B cell (primary cell): ENCODE measurements at places on chromosomes 3 and 15. TPM values are rescaled to one million over a fixed set of nuclear protein-coding genes. Genes with fewer than 3 reads are reported as not detected.

DNA sequence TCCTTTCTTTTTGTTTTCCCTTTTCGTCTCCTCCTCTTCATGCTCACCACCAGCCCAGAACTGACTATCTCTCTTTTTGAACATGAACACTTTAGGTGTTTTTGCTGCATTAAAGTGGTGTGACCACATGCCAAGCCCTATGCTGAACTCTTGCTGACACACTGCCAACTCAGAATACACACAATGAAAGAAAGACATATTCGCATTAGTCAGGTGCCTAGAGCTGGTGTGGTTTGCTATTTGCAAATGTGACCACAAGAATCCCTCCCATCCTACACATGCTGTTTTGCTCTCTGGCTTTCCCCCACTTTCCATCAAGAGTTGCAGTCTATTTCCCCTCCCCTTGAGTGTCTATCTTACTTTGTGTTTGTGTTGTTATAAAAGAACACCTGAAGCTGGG is 967.8 kb upstream of the CFAP20DC start:
- peak; percentile 6 for DNase-seq

DNA sequence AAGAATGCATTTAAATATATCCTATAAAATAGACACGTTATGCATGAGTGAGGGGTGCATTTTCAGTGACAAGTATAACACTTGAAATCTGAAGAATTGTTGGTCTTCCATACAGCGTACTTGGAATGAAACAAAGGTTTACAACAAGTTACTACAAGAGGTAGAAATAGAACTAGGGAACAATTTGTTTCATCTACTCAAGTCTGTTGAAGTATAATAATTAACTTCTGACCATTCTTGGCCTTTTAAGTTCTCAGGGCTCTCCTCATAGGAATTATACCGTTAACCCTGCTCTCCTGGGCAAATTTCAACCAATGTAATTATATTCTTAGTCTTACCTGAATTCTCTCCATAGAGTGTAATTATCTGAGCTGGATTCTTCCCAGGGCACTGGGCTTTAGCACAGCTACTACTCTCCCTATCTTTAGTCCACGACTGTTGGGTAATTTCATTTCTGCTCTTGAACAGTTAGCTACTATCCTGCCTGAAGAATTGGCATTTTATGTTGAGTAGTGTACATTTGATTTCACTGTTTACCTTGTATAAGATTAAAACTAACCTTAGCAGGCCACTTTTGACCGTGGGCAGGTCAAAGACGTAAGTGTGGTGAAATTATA is 100.6 kb downstream of the UBE2E2 start:
- no peak for DNase-seq

DNA sequence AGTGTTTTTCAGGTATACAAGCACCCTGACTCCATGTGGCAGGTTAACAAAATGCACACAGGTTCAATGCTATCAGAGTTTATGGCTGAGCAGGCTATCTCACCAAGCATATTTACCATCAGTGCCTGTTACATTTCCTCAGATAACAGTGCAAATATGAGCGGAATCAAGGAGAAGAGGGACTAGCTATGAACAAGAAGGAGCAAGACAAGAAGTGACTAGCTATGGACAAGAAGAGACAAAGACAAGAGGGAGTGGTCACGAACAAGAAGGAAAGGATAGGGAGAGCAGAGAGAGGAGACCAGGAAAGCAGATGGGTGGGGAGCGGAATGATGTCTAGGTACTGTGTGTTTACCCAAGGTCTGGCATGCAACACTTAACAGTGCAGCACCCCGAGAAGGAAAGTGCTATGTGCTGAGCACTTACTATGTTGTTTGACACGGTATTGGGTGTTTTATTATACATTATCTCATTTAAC is 8.6 kb downstream of the ILDR1 start:
- no peak for DNase-seq

- DNase-seq = no peak
These were observed 149.4 kb downstream of the CFAP20DC start for GRCh38 chr3:58900386-58900785.

The COL6A5 gene
- not detected in 2 replicates for total RNA-seq

The STRIT1 gene
- not detected in 2 replicates for total RNA-seq

The ZNF385D gene
- total RNA-seq = not detected in 2 replicates

The ATP10A gene
- 0.22 and 1.6 TPM in 2 replicates for total RNA-seq
